C1 segment of cervical spinal cord (tissue), 14 donors: ENCODE measurements at places on chromosomes 3 and 15.

GRCh38 chr3:71090207-71090606, 493.3 kb downstream of the FOXP1 start:
- no peak for DNase-seq

- no peak for DNase-seq
Observed at GRCh38 chr3:158539414-158540014, 31.5 kb upstream of the MLF1 start.

- no peak for DNase-seq
Observed at GRCh38 chr3:12825156-12825555, 16.2 kb downstream of the RPL32 start.

- DNase-seq = no peak
Observed at GRCh38 chr15:64010719-64011118, 35.6 kb downstream of the DAPK2 start.

- no peak for DNase-seq
Observed at GRCh38 chr15:82100111-82100929, 54.5 kb upstream of the MEX3B start.

DNA sequence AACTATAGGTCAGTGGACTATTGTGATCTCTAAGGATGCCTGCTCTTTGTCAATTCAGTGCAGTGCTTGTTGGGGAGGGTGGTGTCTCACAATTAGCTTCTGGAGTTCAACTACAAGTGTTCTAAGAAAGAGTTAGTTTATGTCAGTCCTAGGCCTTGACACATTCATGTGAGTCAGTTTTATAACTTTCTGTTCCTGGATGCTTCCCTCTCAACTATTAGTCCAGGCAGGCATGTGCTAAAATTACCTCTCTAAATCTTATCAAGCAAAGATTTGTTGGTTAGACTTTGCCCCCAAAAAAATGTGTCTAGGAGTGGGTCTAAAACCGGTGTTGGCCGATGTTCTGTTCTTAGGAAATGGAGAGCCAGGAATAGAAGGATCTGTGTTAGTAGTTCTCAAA, 378.3 kb downstream of the IL5RA start:
- no peak for DNase-seq
